ENCODE measurements at places on chromosomes 2 and 18.

DNA sequence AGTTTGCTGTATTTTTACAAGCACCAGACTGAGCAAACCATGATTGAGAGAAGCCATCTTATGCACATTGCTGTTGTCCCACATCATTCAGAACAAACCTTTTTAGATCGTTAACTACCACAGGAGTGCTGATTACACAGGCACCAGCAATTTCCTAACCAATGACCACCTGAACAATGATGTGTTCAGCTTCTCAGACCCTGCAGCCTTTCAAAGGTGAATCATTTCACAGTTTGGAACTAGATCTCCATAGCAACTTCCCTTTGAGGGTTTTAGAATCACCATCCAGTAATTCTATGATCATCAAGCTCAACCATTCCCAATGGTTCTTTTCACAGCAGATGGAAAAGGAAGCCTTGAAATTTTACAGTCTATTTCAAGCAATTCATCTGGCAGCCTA is 71.4 kb downstream of the OLA1 start:
- no peak for DNase-seq

DNA sequence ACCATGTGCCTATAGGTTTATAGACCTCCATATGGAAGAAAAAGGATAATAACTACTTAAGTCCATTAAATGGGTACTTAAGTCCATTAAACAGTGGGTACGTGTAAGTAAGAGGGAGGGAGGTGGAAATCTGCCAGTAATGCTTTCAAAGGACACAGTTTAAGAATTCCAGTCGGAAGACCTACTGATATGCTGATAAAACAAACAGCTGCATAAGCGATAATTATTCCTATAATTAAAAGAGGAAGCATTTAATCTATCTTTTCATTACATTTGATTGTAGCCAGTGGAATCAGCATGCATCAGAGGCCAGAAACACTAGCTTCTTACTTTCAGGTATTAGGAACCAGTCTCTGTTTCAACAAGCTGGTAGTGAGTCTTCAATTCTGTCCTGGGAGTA is 96.4 kb upstream of the DDX18 start:
- no peak for DNase-seq

GRCh38 chr18:78407466-78407844 is 572.2 kb upstream of the SALL3 start:
- DNase-seq, result no peak

DNA sequence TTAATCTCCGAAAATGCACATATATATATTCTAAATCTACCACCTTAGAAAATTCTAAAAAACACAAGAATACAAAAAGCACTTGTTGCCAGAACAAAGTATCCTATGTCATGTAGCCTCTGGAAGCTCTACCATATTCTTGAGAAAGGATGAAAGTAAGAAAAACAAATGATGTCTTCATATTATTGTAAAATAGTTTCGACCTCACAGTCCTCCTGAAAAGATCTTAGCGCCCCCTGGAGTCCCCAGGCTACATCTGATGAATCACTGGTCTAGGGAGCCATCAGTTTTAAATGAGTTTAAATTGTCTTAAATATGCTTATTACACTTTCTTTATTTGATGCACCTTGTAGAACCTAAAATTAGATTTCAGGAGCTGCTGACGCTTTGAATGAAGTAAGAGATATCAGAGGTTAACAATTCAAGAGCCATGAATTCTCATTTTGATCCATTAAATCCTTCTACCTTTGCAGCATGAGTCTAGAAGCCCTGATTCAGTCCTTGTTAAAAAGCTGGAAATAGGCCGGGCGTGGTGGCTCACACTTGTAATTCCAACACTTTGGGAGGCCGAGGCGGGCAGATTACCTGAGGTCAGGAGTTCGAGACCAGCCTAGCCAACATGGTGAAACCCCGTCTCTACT is 138.8 kb downstream of the MCFD2 start:
- DNase-seq, result peak; percentile 26

- no peak for DNase-seq
Observed at GRCh38 chr2:61421611-61422010, 49.3 kb downstream of the USP34 start.

DNA sequence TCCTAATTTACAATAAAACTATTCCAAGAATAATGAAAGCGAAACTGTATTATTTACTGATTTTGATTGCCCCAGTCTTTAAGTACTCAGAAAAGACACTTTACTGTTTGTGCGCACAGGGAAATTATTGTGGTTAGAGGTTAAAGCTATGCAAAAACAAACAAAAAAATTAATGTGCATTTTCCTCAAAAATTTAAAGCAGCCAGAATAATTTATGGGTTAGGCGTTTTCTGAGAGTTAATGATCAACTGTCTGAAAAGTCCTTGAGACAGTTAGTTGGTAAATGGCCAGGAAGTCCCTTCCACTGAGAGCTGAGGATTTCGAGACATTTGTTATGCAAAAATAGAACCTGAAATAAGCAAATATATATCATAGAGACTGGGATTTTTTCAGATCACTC is 143.3 kb downstream of the IRS1 start:
- no peak for DNase-seq

DNA sequence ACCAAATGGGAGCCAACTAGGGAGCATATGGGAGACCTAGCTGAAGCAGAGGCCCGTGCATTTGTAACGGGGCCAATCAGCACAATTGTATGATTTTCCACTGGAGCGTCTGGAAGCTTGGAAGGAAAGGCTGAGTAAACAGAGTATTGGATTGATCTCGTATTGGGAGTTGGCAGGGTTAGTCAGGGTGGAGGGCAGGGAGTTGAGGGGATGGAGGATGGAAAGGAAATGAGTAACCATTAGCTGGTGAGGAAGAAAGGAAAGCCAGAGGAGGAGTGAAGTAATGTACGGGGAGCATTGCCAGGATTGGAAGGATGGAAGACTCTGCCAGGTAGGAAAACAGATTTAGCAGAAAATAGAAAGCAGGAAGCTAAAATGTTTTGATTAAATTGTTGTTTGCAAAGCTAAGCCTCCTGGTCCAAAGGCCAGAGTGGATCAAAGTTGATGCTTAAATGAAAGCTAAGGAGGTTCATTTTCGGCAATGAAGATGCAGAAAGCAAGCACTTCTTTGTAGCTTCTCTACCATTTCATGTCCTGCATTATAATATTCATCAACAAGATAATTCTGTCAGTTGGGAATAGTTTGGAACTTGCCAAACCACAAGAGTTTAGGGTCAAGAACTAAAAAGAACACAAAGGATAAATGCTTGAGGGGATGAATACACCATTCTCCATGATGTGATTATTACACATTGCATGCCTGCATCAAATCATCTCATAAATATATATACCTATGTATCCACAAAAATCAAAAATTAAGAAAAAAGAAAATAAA is 75.6 kb upstream of the TTN start:
- DNase-seq, result no peak

DNA sequence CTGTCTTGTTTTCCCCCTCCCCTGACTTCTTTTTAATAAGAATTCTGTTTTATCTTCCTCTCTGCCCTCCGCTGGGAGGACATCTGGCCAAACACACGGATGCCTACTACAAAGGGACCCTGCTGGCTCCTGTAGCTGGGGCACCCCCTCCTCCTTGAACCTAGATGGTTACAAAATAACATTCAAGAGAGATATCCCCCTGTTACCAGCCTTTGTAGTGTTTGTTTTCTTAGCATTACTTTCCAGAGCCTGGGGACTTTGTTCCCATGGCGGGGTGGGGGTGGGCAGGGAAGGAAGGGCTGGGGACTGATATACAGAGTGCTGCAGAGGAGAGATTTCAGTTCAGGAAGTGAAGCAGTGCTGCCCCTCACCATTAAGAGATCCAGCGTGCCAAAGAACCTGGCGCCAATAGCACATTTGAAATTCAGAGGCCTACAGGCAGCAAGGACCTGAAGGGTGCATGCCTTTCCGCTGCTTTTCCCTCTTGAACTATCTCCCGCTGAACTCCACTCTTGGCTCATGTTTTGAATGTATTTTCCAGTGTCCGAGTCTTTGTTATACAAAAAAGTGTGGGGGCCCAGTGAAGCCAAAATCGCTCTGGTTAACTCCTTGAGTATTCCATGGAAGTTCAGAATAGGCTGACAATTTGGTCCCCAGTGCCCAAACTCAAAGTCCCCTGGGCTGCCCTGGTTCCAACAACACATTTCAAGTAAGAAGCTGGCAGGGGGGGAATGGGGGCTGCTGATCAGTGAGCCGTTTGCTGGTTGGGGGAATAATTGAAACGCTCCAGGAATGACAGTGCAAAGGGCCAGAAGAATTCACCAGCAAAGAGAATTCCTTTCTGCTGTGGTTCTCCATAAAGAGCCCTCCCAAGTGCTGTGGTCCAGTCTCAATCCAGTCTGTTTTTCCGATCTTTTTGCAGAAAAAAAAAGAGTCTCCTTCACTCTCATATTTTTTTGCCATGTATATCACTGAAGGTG is 94.8 kb upstream of the THOC1 start:
- no peak for DNase-seq

DNA sequence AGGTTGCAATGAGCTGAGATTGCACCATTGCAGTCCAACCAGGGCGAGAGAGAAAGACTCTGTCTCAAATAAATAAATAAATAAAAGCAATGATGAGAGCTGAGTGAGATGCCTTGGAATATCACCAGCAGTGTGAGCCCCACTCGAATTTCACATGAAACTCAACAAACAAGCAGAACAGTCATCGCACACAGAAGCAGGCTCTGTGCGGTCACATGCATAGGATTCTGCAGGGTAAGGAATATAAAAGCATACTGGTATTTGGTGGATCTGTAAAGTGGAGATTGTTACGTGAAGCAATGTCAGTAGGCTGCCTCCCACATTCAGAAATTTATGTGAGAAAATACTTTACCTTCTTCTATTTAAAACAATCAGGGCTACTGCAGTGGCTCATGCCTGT is 18.0 kb upstream of the AP1S3 start:
- no peak for DNase-seq
